Panc1 (cell line): ENCODE measurements at places on chromosomes 5 and 9. TPM values are rescaled to one million over a fixed set of nuclear protein-coding genes. Genes with fewer than 3 reads are reported as not detected.

The DAB2IP gene
- 18.4 TPM for total RNA-seq

The CCL27 gene
- total RNA-seq = 0.95 TPM

The CDC20B gene
- 0.08 TPM for total RNA-seq

The IL4 gene
- total RNA-seq = not detected

The SPATA31A3 gene
- total RNA-seq = not detected

The BARX1 gene
- total RNA-seq = 81.2 TPM

The ACTBL2 gene
- not detected for total RNA-seq
